ENCODE measurements at places on chromosomes 12 and 14. TPM values are rescaled to one million over a fixed set of nuclear protein-coding genes. Genes with fewer than 3 reads are reported as not detected.

RASAL1 gene
- not detected for total RNA-seq

DNA sequence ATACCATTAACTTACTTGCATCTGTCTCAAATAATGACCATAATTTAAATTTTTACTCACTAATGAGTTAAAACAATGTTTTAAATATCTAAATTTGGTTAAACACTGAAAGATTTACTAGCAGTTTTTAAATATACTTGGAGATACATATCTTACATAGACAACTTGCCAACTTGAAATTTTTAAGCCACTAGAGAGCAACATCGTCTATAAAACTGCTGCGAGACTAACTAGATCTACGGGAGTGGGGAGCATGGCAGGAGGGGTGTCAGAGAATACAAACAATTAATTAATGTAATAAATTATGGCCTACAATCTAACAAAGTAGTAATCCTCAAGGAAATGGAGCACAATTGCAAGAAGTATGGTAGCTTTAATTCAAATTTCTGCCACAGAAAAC lies 120.4 kb downstream of the LRRIQ1 start:
- DNase-seq = no peak

DNA sequence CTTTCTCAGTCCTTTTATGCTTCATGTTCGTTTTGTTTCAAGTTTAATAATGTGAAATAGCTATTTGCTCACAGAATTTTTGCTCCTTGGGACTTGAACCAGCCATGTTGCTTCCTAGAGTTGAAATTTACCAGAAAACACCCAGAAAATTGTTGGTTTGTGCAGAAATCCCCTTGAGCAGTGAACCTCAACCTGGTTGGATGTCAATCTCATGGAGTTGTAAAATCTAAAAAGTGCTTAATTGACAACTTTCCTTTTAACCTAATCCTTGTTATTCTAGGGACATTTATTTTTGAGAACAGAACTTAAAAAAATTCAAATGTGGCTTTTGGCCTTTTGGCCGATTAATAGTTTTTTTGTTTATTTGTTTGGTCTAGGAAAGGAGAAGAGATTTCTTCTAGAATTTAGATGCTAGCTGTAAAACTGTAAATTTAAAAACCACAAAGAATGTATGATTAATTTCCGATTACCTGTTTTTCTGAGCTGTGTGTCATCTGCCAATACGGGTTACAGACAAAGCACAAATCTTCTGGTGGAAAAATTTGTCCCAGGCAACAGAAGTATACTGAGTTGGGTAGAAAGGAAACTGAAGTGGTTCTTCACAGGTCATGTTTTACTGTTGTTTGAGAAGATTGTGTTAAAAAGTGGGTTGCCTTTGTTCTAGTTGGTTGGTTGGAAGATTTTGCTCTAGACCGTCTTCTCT lies 154.4 kb downstream of the FUT8 start:
- DNase-seq = no peak

PLEK2 gene
- 4.5 TPM for total RNA-seq

GRCh38 chr12:124392271-124392666 lies 97.4 kb downstream of the RFLNA start:
- peak; percentile 56 for DNase-seq

- DNase-seq = peak; percentile 49
These were observed 362.1 kb downstream of the RAD51B start for GRCh38 chr14:68181519-68182326.

DNA sequence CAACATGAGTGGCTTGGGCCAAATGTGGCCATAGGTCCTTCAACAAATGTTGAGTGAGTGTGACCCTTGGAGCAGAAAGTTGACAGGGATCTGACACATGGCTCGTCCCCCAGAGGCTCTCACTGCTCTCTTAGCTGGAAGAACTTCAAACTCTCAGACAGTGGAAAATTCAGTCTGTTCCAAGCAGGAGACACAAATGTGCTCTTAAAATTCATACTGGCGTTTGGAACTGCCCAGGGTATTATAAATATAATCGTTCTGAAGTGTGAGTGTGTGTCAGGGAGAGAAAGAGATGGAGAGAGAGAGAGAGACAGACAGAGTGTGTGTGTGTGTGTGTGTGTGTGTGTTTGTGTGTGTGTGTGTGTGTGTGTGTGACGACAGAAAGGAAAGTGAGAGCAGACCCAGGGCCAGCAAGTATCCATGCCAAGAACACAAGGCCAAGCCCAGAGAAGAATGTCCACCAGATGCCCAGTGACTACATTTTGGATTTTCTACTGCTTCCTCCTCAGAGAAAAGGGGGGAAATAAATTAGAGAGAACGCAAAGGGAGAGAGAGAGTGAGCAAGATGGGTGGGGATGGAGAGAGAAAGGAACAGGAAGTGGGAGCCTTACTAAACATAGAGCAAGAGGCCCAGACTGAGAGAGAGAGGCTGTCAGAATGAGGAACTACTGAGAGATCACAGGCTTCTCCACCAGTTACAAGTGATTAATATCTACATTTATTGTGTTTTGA lies 193.6 kb upstream of the NUDT4 start:
- DNase-seq = peak; percentile 16

IFNG gene
- total RNA-seq = not detected

DNA sequence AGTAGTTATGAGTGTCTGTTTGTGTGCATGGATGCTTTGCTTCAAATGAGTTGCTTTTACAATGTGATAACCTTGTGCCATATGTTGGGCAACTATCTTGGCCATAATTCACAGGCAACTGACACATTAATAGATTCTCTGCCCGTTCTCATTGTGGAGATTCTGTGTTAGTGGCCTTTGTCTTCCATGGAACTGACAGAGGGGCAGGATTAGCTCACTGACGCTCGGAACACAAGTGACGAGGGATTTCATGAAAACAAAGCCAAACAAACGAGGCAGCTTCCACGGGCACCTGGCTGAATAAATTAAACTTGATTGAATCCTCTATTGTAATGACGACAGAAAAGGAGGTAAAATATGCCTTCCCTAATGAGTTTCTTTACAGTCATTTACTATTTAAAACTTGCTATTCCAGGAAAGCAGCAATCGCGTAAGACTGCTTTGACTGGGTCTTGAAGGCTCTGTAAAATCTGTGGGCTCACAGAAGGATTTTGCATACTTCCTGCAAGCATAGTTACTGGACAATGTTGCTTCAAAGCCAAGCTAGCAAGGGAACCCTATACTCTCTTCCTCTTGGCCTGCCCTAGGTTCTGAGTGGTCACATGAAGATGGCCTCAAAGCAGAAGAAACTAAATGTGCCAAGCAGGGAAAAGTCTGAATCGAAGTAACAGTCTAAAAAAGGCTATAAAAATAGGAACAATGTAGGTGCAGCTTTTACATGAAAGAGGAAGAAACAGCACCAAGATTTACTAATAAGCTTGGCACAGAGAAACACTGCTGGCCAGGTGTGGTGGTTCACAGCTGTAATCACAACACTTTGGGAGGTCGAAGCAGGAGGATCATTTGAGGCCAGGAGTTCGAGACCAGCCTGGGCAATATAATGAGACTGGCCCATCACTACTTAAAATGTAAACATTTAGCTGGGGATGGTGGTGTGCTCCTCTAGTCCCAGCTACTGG lies 28.1 kb upstream of the SINHCAF start:
- peak; percentile 14 for DNase-seq

NTN4 gene
- total RNA-seq = 51.9 TPM

- DNase-seq = no peak
These were observed 7.9 kb downstream of the INF2 start for GRCh38 chr14:104697317-104697703.

PRKAB1 gene
- 16.0 TPM for total RNA-seq

THAP2 gene
- total RNA-seq = 6.0 TPM

DNA sequence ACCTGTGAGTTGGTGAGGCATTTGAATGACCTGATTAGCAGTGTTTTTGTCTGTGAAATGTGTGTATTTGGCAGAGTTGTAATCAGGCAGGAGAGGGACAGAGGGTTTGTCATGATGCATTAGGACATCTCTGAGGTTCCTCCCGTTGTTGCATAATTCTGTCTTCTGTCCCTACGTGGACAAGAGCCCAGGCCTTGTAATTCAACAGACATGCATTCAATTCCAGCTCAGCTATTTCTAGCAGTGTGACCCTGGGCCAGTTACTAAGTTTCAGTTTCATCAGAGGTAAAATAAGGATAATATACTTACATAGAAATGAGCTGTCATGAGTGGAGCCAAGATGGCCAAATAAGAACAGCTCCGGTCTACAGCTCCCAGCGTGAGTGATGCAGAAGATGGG lies 208.6 kb downstream of the SLC38A4 start:
- peak; percentile 91 for DNase-seq

GRCh38 chr14:75896341-75896740 lies 85.5 kb downstream of the TGFB3 start:
- no peak for DNase-seq

DNA sequence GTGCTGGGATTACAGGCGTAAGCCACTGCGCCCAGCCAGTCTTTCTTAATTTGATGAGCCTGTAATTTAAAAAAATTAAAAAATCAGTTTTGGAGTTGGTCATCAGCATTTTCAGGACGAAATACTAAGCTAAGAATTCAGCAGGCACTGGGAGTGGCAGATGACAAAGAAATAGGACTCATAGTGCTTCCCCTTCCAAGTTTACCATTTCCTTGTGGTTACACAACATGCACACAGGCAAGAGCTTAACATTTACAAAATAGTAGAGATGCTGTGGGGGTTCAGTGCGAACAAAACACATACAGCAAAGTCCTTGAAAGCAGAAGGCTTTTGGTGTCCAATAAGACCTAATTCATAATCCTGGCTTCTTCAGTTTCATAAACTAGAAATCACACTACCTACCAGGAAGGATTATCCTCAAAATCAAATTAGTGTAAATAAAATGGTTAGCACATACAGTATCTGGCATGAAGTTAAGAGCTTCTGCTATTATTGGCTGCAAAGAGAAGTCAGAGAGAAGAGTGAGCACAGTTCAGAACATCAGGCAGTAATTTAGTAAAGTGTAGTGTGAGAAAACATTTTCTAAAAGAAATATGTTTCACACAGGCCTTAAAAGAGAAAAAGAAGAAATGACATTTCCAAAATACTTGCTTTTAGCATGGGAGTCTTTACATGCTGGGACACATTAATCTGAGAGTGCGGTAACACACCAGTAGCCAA lies 22.2 kb upstream of the KIF21A start:
- DNase-seq = no peak

NXPH4 gene
- total RNA-seq = 1.6 TPM

GOLT1B gene
- 99.3 TPM for total RNA-seq

C12orf60 gene
- 0.32 TPM for total RNA-seq

FOXN4 gene
- not detected for total RNA-seq

ACSM4 gene
- total RNA-seq = not detected

- DNase-seq = peak; percentile 55
These were observed 22.3 kb upstream of the CTDSP2 start for GRCh38 chr12:57868851-57869268.

- DNase-seq = no peak
These were observed 69.3 kb downstream of the BCAT1 start for GRCh38 chr12:24879644-24880043.

GRCh38 chr12:10559244-10559643 lies 53.6 kb downstream of the EIF2S3B start:
- no peak for DNase-seq

LRRK2 gene
- total RNA-seq = 1.3 TPM

DNA sequence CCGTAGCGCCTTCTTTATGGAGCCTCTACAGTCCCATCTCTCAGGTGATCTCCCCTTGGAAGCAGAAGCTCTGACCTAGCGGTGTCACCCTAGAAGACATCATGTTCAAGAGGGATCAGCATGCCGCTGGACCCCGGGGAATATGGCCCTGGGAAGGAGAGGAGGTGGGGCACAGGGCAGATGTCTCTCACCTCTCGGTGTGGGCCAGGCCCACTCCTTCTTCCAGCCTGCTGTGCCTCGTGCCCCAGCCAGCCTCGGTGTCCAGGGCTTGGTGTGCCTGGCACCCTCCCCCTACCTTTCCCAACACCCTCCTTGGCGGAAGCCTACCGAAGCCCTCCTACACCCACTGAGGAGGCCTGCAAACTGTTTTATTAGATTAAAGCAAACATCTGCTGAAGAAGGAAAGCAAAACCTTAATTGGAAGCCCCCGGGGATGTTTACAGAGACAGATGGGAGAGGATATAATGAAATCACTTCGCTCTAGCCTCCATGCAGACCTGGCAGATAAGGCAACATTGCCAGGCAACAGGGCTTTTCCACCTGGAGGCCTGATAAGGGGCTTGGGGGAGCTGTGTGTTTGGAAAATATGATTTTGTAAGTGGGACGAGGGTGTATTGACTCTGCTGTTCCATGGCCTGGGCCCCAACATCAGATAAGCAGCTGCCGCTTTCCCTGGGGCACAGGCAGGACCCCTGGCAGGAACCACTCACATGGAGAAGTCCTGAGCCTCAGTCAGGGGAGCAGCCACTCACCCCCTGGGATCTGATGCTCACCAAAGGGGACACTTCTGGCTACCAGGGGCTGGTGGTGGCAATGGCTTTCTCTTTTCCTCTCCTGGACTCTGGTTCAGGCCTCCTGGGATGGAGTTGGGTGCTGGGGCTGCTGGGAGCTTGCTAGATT lies 5.7 kb upstream of the CHGA start:
- no peak for DNase-seq

GRCh38 chr14:100147691-100148464 lies 11.6 kb downstream of the DEGS2 start:
- no peak for DNase-seq

DNA sequence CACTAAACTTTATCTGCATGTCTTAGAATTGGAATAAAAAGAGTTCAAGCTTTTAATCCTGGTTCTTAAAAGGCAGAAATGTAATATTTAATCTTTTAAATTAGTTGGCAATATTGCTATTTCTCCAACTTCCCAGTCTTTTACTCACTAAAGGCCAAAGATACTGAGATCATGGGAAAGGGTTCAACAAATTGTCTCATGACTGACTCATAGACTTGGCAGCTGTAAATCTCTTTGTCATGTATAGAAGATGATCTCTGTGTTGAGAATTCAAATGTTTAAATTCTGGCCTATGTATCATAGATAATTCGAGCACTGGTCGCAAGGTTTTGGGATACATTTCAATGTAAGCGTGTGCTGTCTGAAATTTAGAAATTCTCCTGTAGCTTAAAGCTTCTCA lies 40.1 kb upstream of the STRAP start:
- DNase-seq = peak; percentile 25

DNA sequence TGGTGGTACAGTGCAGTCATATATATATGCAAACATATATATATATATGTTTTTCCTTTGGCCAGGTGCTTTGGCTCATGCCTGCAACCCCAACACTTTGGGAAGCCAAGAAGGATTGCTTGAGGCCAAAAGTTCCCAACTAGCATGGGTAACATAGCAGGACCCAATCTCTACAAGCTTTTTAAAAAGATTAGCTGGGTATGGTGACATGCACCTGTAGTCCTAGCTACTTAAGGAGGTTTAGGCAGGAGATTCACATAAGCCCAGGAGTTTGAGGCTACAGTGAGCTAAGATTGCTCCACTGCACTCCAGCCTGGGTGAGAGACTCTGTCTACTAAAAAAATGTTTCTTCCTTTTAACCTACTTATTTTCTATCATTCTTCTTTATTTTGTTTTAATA lies 10.2 kb downstream of the PZP start:
- no peak for DNase-seq

PTGER2 gene
- total RNA-seq = 1.3 TPM

GRCh38 chr12:4956054-4956453 lies 46.3 kb downstream of the KCNA1 start:
- DNase-seq = no peak

RASSF8 gene
- 60.6 TPM for total RNA-seq

- DNase-seq = no peak
These were observed 56.9 kb downstream of the ADGRD1 start for GRCh38 chr12:131010396-131011131.

All from fibroblast of villous mesenchyme (primary cell).